ENCODE measurements at places on chromosomes 2 and 18. TPM values are rescaled to one million over a fixed set of nuclear protein-coding genes. Genes with fewer than 3 reads are reported as not detected.

Gene NT5C1B
- total RNA-seq = not detected

Gene TMEM150A
- 18.3 TPM for total RNA-seq

Gene SERPINB12
- not detected for total RNA-seq

Gene CIDEA
- 0.24 TPM for total RNA-seq
